ENCODE measurements at places on chromosomes 3 and 15.

DNA sequence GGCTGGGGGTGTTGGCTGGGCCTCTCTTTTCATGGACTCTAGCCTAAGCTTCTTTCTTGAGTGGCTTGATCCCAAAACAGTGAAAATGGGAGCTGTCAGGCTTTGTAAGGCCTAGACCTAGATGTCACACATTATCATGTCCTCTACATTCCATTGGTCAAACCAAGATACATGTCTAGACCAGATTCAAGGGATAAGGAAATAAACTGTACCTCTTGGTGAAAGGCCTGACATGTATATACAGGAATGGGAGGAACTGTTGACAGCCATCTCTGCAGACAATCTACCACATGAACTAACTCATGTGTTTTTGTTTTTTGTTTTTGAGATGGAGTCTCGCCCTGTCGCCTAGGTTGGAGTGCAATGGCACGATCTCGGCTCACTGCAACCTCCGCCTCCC lies 11.1 kb upstream of the RPP25 start:
- DNase-seq: no peak

- no peak for DNase-seq
Measured at GRCh38 chr3:78633626-78634025, 1134.2 kb downstream of the ROBO1 start.

GRCh38 chr15:99268431-99268830 lies 17.1 kb downstream of the LRRC28 start:
- DNase-seq: no peak

DNA sequence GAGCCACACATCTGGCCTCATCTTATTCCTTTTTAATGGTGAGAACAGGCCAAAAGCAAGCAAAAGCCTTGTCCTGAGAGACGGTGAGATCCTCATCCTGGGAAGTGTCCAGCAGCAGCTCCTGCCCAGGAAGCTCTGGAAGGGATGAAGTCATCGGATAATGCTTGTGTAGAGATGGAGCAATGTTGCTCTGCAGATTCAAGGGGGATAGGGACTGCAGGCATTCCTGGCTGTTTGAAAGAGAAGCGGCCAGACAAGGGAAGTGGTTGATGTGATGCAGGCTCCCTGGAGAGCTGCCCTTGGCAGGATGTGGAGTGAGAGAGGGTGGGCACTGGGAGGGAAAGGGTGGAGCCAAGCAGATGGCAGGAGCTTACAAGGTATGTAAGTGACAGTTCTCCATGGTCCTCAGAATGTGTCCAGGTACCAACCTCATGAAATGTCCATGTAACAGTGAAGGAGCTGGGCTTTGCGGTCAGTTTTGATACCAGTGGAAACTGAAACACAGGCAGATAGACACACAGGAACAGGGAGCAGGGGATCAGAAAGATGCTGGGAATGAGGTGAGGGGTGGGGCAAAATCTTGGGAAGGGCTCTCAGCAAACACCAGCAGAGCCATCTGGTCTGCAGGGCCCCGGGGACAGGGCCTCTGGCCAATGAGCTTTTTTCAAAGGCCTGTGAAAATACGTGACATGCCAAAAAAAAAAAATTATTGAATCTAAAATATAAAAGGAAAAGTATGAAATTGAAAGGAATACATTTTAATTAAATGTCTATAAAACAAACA lies 32.2 kb upstream of the LACTB start:
- DNase-seq: no peak

DNA sequence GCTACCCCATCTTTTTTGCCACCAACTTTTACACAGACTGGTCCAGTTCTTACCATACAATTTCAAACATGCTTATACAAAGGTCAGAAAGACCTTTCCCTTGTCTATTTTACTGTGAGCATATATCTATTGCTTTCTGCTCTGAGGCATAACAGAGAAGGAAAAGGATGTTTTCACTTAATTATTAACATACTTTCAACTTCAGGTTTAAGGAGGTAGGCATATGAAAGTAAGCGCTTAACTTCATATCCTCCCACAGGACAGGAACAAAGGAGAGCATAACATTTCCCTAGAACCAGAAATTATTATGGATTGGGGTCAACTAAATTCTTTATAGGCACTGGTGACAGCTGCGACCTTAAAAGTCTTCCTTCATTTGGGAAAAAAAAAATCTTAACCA lies 1.1 kb downstream of the MYEF2 start:
- DNase-seq: no peak

GRCh38 chr3:99645277-99646106 lies 7.1 kb downstream of the COL8A1 start:
- DNase-seq: no peak

- DNase-seq: no peak
Measured at GRCh38 chr3:146036281-146036680, 124.7 kb downstream of the PLOD2 start.

All from CD4-positive, CD25-positive, alpha-beta regulatory T cell (primary cell).